ENCODE measurements at places on chromosomes 11 and 22.

DNA sequence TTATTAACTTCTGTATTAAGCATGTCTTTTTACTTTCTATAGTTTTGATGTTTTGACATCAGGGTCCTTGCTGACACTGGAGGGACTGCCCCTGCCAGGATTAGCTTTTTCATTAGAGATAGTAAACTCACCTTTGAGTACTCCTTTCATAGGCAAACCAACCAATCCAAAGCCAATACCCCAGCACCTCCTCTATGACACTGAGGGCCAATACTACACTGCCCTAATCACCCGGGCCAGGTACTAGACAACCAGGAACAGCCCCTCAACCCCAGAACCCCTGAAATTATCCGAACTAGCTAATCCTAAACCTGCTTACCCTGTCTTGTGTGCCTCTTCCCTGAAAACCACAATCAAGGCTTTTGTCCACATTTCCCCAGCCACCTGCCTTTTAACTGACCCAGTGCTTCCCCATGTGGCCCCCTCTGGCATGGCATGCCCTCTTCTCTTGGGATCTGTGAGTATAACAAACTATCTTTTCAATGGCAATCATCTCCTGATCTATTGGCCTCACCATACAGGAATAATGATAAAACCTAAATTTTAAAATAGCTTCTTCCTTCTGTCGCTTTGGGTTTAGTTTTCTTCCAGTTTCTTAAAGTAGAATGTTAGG lies 31.2 kb downstream of the RAB6A start:
- no peak for DNase-seq

DNA sequence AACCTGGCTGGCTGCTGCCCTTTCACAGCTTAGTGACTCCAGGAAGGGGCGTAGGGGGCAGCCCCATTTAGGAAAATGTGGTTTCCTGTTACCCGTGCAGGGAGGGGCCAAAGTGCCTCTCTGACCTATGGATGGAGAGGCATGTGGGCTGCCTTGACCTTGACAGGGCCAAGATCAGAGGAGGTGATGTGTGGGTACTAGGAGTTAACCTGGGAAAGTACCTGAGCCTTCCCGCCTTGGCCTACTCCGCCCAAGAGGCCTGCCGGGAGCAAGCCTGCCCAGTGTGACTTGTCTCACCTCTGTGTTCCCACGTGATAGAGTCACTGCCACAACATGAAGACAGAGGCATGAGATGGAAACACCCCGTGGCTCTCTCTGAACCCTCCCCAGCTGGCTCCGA lies 33.4 kb downstream of the GRAMD4 start:
- peak; percentile 50 for DNase-seq

DNA sequence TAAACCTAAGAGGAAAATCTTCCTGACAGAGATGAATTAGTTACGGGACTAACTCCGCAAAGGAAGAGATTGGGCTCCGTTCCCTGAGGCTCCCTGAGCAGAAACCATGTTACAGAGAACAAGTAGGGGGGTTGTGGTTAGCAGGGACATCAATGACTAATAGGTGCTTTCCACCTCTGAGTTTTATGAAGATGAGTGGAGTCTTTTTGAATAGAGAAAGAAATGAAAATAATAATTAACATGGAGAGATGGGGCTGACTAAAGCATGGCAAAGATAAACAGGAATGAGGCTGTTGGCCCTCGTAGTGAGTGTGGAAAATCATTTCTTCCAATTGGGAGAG lies 47.5 kb upstream of the PICALM start:
- peak; percentile 33 for DNase-seq

DNA sequence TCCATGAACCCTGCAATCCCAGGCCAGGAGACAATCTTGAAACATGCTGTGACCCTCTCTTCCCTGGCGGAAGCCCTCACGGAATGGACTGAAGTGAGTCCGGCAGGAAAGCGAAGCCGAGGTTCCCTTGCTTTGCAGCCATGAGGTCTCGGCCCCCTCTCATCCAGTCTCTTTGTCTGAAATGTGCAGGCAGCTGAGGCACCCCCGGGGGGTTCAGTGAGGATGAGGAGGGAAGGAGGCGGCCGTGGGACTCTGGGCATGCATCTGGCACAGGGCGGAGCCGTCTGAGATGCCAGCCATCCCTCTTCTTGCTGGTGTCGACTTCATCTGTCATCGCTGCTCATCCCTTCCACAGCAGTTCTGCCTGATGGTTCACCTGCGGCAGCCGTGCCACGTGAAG lies 1485.7 kb downstream of the BRD1 start:
- no peak for DNase-seq

DNA sequence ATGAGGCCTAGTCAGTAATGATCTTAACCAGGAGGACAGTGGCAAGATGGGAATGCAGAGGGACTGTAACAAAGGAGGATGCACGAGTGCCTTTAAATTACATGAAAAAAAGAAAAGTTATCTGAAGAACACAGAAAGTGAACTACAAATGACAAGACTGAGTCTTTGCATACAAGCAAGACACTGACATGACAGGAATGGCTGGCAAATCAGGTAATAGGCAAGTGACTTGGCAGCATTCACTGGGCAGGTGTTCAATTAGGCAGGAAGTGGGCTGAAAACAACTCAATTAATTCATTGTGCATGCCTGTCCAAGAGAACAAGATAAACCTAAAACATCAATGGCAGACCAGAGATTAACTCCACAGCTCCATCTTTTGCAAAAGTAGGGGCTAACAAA lies 24.0 kb downstream of the SMCO4 start:
- no peak for DNase-seq
